ENCODE measurements at places on chromosomes 12 and 14.

DNA sequence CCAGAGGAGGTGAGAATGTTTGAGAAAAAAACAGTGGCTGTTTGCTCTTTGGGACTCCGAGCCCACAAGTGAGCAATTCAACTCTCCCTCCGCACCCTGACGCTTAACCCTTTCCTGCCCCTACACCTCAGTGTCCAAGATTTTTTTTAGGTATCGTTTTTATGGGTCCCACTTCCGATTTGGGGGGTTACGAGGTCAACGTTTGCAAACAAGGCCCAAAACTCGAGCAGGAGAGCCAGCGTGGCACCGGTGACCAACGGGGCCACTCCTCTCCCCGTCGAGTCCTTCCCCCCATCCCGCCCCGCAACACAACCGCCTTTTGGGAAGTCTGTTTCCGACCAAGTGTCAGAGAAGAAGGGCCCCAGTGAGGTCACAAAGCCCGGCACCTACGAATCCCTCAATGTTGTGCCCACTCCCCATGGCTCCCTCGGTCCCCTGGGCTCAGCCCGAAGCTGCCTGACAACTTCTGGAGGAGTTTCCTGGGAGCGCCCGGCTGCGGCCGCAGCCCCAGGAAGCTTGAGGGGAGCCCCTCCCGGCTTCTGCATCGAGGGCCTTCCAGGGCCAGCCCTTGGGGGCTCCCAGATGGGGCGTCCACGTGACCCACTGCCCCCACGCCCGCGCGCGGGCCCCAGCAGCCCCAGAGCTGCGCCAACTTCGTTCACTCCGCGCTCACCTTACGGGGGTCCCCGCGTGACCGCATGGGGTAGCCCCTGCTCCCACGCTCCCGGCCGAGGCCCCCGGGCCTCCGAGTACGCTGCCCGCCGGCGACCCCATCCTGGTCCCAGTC, 1.2 kb downstream of the CDK2AP1 start:
- DNase-seq: peak; percentile 32

DNA sequence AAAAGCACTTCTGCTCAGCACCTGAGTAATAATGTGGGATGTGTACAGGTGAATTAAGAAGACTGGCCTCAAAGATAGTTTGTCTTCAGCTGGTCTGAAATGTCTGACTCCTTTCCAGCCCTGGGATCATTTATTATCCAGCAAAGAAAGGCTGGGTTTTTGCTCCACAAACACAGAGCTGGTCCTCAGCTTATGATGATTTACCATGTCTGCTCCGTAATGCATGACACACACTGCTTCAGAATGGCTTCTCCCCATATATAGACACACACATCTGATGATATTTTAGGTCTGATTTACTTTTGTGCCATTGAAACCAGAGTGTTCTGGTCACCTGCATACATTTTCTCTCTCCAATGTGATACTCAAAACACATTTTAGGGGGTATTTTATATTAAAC, 225.0 kb downstream of the SLC25A21 start:
- DNase-seq: no peak

- no peak for DNase-seq
Measured at GRCh38 chr12:15584366-15585041, 204.7 kb downstream of the EPS8 start.

DNA sequence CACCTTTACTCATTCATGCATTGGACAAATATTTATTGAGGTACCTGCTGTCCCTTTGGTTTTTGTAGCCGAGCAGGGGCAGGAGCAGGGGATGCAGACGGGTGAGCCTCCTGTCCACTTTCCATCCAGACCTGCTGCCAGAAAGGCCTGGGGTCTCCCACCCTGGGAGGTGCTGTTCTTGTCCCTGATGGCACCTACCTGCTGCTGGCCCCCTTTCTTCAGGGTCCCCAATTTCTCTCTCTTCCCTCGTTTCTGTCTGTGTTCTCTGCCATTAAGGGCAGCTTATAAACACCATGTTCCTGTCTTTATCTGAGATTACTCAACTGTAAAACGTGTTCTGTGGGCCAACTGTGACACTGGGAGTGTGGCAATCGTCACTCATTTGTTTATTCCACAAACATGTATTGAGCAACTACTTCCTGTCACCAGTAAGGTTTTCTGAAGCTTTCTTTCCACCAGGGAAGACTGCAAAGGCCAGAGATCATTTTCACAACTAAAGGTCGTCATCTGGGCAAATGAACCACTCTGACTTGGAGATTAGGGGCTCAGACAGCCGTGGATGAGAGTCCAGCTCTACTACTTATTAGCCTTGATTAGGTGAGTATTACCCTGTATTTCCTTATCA, at the start of gene HAL:
Gene HAL (minus strand): TSS at position 311 of the 625 bp plus-strand sequence. CDS start 434 bp downstream, outside the sequence.
- DNase-seq: no peak

DNA sequence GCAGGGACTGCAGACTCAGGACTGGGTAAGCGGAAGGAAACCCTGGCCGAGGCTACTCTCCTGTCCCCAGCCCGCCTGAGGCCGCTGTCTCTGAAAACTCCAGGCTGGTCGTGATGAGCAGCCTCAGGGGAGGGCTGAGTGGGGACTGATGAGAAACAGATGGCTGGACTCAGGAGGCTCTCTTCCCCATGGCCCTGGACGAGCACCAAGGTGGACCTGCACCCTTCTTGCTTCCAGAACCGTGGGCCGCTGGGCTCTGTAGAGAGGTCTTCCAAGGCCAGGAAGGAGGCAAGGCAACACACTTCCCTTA, 1.1 kb downstream of the TEX22 start:
- DNase-seq: no peak

DNA sequence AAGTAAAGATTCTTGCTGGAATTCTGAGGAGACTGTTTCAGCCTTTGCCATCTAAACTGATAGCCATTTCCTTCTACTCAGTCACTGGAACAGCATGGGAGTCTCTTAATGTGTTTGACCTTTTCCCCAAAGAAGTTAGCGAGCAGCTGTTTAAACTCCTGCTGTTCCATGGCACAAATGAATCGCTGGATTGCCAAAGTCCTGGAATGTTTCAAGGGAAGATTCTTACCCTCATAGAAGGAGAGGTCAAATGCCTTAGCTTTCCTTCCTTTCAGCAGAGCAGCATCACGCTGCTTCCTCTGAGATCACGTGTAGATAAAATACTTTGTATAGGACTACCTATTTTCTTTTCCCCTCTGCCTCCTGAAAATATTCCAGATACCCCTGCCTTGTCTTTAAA, 10.5 kb upstream of the NR2C1 start:
- DNase-seq: no peak

DNA sequence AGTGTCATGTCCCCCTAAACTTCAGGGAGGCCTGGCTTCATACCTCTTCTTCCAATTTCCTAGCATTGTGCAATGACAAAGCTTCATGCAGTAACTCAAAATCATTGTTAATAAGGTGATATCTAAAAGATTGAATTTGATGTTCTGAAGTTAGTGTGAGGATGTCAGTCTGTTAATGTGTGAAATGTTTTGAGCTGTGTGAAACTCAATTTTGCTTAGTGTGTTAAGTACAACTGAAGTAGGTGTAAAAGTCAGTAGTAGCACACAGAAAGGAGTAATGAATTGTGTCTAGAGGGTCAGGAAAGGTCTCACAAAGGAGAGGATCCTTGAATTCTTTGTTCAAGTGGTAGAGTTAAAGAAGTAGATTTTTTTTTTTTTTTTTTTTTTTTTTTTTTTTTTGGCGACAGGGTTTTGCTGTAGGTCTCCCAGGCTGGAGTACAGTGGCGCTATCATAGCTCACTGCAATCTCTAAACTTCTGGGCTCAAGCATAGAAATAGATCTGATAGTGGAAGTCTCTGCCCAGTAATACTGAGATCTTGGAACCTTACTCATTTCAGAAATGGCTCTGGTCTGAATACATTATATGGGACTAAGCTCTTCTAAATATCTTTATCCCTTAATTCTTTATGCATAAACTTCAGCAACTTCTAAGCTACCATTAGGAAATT, 63.9 kb downstream of the FUT8 start:
- DNase-seq: no peak

GRCh38 chr14:30608533-30609006, 13.5 kb upstream of the SCFD1 start:
- no peak for DNase-seq

Data from stimulated activated CD4-positive, alpha-beta T cell treated with anti-CD3 and anti-CD28 coated beads, Interleukin-2, amount 100 ng/mL, for 24 hours (primary cell).